Kidney tubule cell (primary cell): ENCODE measurements at places on chromosomes 7 and 10.

DNA sequence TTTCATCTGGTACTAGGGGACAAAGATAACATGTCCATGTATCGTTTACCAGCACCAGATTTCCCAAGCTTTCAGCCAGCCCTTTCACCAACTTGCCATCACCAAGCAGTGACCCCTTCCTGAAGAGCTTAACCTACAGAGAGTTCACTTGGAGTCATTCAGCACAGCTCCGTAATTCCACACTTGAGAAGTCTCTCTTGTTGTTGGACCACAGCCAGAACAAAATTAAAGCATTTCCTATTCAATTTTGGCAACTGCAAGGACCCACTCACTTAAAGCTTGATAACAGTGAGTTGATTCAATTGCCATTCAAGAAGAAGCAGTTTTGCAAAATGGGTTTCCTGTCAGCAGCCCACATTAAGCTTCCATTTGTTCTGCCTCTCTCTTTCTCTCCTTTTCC, 88.5 kb upstream of the LRRTM3 start:
- DNase-seq = peak; percentile 77

DNA sequence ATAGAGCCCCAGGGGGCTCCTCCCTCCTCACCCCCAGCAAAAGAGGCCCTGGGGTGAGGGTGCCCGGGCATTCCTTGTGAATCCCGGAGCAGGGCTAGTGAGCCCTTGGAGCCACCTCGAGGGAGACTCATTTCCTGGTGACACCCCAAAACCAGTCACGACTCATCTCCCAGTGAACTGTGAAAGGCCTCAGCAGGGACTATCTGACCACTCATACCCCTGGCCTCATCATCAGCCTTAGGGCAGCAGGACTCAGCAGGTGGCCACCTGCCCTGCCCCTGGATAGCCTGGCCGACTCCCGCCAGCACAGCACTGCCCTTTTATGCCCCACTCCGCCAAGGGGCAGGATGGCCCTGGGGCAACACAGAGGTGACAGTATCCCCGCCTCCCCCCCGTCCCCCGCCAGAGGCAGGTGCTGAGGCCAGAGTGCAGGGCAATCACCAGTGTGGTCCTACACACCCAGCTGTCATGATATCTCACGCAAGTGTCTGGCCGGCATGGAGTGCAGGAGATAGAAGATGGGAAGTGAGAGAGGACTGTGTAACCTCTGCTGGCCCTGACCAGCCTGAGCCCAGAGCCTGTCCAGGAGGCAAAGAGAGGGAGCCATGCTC, 3.2 kb downstream of the SNCG start:
- DNase-seq = peak; percentile 83

GRCh38 chr7:131326576-131326975, 1.1 kb upstream of the MKLN1 start:
- DNase-seq = peak; percentile 92

GRCh38 chr10:72316748-72317435, 37.8 kb downstream of the DNAJB12 start:
- DNase-seq = no peak

- peak; percentile 91 for DNase-seq
Observed at GRCh38 chr7:20200361-20200760, 16.8 kb downstream of the MACC1 start.

DNA sequence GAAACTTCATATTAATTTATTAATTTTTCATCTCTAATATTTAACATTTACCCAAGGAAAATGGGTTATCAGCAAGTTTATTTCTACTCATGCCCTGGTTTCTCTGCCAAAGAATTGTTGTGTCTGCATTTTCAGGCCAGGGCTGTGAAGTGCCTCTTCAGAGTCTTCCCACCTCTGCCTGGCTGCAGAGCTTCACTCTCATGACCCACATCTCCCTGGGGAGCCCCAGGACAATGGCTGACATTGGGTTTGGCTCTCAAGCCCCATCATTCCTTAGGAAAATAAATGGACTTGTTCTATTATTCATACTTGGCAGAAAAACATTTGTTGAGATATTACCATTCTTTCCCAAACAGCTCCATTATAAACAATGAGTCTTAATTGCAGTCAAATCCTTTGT, 30.3 kb downstream of the CACNA2D1 start:
- DNase-seq = no peak

- DNase-seq = no peak
Observed at GRCh38 chr7:127996253-127997071, 34.8 kb downstream of the LRRC4 start.

DNA sequence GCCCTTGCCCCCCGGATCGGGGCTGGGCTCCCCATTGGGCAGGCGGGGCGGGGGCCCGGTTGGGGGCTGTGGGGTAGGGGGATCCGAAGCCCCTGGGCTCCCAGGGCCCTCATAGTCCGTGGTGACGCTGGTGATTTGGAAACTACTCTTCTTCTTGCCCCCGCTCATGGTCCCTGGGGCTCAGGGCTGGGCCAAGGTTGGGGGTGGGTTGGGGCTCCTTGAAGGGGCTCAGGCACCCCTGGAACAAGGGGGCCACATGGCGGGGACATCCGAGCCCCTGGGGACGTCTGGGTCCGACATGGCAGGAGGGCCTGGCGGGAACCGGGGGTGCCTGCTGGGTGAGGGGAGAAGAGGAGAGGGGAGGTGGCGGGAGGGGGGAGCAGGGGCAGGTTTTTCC, 1.1 kb downstream of the TSC22D4 start:
- no peak for DNase-seq

- peak; percentile 32 for DNase-seq
Observed at GRCh38 chr7:68200051-68200670, 1203.5 kb downstream of the TYW1 start.

DNA sequence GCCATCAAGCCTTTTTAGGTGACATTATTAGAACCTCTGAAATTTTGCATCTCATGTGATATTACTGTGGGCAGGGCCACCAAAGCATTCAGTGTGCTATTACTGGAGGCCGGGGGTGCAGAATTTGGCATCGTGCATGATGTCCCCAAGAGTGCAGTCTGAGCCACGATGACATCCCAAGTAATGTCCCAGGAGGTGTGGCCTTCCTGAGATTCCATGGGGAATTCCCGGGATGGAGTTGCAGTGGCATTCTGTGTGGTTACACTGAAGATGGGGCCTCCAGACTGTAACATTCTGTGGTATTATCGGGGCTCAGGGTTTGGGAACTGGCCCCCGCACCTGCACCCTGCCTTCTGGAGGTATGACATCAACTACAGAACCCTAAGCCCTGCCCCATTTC, 9.1 kb downstream of the LDB3 start:
- DNase-seq = no peak

DNA sequence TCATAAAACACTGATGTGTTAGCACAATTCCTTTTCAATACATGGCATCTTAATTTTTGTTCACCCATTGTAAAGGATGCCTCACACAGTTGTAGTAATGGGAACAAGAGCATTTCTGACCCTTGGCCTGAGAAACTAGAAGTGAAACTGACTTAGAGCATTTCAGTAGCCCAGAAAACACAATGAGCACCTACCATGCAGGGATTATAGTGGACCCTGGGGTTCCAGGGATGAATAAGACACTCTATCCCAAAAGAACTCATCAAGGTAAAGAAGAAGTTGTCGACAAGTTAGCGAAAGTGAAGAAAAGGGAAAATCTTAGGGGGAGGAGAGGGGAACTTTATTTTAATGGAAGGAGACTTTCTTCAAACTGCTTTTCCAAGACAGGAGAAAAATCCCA, 125.6 kb downstream of the NT5C2 start:
- no peak for DNase-seq

- no peak for DNase-seq
Observed at GRCh38 chr10:85599081-85599480, 767.5 kb downstream of the GRID1 start.

GRCh38 chr10:80554050-80554449, 16.3 kb downstream of the SH2D4B start:
- DNase-seq = no peak

GRCh38 chr7:142279601-142280000, 21.7 kb upstream of the PRSS58 start:
- no peak for DNase-seq

GRCh38 chr10:5537684-5538083, 12.9 kb downstream of the CALML3 start:
- no peak for DNase-seq

DNA sequence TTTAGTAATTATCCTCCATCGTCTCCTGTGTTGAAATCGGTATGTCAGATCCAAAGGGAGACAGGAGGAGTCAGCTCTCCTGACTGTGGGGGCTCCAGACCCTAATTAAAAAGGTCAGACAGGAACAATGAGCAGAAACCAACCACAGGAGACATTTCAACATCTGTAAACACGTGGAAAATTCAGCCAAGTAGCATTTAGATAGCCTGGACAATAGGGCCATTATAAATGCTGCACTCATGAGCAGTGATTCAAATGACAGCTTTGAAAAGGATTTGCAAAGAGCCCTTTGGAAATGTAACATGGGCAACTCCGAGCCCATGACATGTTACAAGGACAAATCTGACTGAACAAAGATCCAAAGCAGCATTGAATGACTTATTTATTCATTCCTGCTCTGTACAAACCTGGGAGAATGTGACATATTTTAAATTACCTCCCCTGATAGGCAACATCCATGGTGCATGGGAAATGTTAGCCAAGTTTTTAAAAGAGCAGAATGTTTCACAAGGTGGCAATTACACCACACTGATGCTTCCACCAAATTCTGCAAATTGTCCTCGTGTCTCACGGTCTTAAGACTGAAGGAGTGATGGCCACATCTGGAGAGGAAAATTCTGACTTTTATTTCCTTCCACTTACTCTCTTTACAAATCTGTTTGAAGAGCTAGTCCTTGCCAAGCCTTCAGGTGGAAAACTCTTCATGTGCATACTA, 113.3 kb upstream of the KMT2E start:
- no peak for DNase-seq

DNA sequence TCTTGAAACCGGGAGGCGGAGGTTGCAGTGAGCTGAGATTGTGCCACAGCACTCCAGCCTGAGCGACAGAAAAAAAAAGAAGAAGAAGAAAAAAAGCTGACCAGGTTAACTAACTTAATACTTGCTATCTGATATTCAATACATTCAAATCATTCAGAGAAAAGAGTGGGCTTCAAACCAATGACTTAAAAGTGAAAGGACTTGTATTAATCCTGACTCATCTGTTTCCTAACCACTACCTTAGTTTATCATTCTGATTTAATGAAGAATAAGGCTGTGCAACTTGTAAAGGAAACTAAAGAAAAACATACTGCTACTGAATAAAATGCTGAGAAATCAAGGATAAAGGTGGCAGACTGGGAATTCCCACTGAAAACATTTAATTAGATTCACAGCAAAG, 128.4 kb downstream of the NRBF2 start:
- DNase-seq = peak; percentile 29

GRCh38 chr7:115676080-115676479, 354.5 kb downstream of the TFEC start:
- peak; percentile 45 for DNase-seq

GRCh38 chr10:58064714-58065528, 202.8 kb downstream of the IPMK start:
- DNase-seq = peak; percentile 53

DNA sequence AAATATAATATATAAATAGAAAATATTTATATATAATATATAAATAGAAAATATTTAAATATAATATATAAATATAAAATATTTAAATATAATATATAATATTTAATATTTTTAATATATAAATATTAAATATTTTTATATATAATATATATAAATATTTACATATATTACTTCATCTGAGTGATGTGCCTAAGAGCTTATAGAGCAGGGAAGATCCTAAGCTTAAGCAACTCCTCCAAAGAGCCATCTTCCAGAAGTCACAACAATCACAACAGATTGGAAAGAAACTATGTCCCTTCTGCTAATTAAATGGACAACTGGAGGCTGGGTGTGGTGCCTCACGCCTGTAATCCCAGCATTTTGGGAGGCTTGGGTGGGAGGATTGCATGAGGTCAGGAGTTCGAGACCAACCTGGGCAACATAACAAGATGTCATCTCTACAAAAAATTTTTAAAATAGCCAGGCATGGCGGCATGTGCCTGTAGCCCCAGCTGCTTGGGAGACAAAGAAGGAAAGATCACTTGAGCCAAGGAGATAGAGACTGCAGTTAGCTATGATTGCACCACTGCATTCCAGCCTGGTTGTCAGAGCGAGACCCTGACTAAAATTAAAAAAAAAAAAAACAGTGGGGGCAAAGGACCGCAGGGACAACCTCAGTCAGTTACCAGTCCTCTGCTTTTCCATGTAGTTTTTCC, 198.7 kb downstream of the SKIDA1 start:
- no peak for DNase-seq
